ENCODE measurements at places on chromosomes 11 and 22.
A peak's percentile ranks its signal among the peaks of the same experiment; 100 is the strongest.

DNA sequence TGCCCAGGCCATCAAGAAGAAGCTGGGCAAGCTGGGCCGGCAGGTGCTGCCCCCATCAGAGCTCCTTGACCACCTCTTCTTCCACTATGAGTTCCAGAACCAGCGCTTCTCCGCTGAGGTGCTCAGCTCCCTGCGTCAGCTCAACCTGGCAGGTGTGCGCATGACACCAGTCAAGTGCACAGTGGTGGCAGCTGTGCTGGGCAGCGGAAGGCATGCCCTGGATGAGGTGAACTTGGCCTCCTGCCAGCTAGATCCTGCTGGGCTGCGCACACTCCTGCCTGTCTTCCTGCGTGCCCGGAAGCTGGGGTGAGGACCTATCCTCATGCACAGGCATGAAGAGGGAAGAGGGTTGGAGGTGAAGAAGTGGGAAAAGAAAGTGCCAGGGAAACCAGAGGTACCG, 5.3 kb upstream of the NHERF4 start:
- no peak for DNase-seq

DNA sequence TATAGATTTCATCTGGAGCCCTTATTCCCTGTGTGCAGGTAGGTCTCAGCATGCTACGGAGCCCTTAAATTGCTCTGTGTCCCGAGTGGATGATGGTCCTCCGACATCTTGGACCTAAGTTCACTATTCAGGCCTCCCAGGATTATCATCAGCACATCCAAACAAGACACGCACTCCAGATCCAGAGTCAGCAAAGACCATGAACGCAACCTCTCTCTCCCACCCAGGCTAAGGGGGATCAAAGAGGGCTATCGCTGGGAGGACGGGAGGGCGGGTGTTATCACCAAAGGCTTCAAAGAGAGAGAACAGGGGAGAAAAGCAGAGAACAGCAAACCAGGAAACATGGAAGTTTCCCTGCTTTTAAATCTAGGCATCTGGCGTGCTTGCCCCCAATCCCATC, 659.4 kb downstream of the TBC1D22A start:
- DNase-seq = no peak

GRCh38 chr11:102603576-102603975, 21.6 kb downstream of the MMP20 start:
- no peak for DNase-seq

GRCh38 chr22:39953101-39953500, 7.1 kb upstream of the TMA7B start:
- no peak for DNase-seq

DNA sequence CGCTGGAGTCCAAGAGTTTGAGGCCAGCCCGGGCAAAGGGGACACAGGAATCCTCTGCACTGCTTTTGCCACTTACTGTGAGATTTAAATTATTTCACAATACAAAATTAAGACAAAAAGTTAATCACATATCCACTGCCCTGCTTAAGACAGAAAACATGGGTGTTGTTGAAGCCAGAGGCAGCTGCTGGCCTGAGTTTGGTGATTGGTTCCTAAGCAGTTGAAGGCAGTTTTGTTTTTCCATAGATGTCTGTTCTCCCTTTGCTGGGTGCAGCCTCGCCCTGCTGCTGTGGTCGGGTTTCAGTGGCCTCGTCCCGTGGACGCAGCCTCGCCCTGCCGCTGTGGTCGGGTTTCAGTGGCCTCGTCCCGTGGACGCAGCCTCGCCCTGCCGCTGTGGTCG, 70.2 kb upstream of the PPP6R3 start:
- DNase-seq = no peak

DNA sequence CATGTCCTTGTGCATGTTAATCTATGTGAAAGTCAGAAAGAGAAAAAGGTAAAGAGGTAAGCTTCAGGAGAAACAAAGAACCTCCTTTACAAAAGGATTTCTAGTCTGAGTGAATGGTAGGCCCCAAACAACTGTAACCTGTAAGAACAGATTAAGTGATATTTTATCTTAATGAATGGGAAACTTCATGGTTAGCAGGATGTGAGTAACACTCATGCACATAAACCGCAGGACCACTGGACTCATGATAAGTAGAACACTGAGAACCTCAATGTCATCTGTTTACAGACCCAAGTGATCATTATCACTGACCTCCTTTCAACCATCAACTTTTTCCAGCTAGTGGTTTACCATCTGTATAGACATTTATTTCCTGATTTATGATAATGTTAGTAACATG, 19.9 kb downstream of the OR8G5 start:
- no peak for DNase-seq

- DNase-seq = no peak
Observed at GRCh38 chr22:29325785-29326315, 10.4 kb upstream of the RASL10A start.

DNA sequence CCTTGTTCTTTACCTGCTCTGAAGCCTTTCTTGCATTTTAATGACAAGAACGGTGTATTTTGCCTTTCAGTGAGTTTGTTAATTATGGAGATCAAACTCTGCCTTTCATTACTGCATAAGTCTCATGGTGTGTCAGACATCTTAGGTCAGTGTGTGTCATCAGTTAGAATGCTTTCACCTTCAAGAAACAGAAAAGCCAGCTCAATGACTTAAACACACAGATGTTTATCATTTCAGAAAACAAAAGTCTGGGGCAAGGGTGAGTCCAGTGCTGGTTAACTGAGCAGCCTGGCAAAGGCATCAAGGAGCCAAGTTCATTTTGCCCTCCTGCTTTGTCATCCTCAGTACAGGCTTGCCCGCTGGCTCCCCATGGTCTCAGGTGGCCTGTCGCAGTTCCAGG, 54.5 kb downstream of the PACS1 start:
- DNase-seq = no peak

DNA sequence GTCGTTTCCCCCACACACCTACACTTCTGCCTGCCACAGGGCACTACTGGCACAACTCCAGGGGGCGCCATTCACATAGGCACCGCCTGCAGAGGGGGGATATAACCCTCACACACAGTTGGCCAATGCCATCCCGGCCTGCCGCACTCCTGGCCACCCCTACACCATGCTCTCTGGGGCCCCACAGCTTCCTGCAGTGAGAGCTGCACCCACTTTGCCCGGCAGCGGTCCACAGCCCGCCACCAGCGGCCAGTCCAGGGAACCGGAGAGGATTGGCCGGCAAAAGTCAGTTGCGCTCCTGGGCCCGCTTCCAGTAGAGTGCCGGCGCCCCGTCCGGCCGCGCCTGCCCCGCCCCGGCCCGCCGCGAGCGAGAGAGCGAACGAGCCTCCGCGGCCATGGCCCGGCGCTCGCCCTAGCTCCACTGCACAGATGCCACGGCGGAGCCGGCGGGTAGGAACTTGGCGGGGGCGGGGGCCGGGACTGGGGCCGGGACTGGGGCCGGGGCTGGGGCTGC, 25.6 kb upstream of the SUSD2 start:
- peak; percentile 36 for DNase-seq

DNA sequence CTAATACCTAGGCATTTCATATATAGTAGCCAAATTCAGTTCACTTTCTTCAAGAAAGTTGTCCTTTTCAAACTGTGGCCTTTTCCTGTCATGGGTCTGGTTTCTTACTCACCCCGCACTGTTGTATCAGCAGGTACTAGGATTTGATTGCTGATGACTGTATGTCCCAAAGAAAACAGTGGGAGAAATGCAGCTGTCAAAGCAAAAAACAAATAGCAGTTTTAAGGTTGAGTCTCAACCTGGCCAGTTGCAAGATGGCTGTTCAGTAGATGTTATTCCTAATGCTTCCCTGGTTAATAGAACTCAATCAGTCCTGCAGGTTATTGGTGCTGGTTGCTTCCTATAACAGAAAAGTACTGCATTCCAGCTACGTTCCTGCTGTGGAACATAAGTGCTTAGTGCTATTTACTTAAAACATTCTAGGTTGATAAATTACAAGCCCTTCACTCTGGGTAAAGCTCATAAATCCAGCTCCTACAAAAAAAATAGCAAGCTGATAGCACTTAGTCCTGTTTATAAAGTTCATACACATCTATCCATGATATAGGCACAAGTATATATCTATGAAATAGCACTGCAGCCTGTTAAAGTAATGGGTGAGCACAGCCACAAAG, 26.6 kb downstream of the NF2 start:
- no peak for DNase-seq

- DNase-seq = no peak
Observed at GRCh38 chr22:47062126-47062525, 299.7 kb downstream of the TBC1D22A start.
